ENCODE measurements at places on chromosomes 1 and 21.

- DNase-seq, result no peak
Observed at GRCh38 chr1:186983327-186983726, 154.6 kb downstream of the PLA2G4A start.

GRCh38 chr1:163770265-163770664 lies 448.5 kb downstream of the NUF2 start:
- DNase-seq, result no peak

- no peak for DNase-seq
Observed at GRCh38 chr1:40257313-40257687, 736 bp upstream of the ZMPSTE24 start.

GRCh38 chr21:45618287-45618686 lies 25.2 kb upstream of the PCBP3 start:
- DNase-seq, result no peak

- DNase-seq, result no peak
Observed at GRCh38 chr1:203655671-203656070, 29.0 kb downstream of the ATP2B4 start.

DNA sequence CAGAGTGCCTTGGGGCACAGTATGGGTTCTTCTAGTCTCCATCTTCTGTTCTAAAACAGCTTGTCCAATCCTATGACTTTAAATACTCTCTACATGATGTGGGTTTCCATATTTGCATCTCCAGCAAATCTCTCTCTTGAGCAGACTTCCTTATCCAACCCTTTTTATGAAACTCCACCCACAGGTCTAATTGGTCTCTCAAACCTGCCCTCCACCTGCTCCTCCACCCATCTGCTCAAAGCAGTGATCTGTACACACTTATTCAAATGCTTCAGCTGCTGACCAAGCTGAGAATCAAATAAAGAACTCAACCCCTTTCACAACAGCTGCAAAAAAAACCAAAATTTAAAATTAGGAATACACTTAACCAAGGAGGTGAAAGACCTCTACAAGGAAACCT lies 11.5 kb downstream of the MCOLN2 start:
- no peak for DNase-seq

- DNase-seq, result no peak
Observed at GRCh38 chr1:236289492-236290131, 7.9 kb upstream of the ERO1B start.

DNA sequence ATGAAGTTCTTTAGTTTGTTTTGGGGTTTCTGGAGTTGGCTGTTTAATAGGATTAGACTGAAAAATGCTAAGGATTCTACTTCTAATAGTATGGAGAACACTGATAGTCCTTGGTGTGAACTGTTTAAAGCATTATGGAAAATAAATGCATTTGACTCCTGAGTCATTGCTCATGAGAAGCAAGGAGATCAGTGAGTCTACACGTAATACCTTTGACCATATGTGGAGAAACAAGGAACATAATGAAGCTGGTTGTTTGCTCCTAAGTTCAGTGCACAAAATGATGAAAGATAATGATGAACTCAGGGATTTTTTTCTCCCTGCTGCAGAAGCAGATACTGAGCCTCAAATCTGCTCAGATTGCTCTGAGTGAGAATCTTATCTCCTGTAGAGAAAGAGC lies 158.9 kb upstream of the COL11A1 start:
- no peak for DNase-seq

DNA sequence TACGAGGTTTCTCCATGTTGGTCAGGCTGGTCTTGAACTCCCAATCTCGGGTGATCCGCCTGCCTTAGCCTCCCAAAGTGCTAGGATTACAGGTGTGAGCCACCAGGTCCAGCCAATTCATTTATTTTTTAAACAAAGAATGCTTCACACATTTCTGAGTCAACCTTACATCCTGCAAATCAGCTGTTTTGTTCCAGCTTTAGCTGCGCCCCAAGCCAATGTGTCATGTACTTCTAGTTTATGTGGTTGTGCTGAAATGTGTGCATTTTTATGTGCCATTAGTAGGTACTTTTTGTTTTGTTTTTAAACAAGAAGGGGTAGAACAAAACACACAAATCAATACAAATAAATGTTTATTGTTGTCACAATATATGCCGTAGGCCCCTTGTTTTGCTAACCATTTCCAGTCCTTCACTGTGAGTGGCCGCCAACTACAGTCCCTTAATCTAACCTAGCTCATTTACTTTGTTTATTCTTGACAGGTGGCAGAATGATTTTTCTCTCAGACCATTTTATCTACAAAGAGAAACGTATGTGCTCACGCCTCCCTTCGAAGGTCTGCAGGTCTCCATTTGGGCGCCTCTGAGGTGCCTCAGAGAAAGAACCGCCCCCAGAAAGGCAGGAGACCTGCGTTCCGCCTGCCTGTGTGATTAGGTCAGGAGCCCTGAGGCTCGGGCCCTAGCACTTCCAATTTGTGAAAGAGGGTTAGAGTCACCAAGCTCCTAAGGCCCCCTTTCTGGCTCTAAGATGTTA lies 2.8 kb upstream of the CASQ2 start:
- DNase-seq, result no peak

DNA sequence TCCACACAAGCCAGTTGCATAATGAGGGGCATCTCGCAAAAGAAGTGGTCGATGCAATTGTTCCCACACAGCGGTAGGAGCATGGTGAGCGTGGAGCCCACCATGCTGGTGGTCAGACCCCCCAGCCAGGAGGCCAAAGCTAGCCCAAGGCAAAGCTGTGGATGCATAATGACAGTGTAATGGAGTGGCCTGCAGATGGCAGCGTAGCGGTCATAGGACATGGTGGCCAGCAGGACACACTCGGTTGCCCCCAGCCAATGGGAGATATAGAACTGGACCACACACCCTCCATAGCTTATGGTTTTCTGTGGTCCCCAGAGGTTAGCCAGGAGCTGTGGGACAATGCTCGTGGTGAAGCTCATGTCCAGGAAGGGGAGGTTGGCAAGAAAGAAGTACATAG lies 4.3 kb downstream of the OR2C3 start:
- DNase-seq, result no peak

- no peak for DNase-seq
Observed at GRCh38 chr1:167289966-167290365, 69.3 kb downstream of the POU2F1 start.

GRCh38 chr21:18468790-18469189 lies 65.2 kb upstream of the TMPRSS15 start:
- no peak for DNase-seq

DNA sequence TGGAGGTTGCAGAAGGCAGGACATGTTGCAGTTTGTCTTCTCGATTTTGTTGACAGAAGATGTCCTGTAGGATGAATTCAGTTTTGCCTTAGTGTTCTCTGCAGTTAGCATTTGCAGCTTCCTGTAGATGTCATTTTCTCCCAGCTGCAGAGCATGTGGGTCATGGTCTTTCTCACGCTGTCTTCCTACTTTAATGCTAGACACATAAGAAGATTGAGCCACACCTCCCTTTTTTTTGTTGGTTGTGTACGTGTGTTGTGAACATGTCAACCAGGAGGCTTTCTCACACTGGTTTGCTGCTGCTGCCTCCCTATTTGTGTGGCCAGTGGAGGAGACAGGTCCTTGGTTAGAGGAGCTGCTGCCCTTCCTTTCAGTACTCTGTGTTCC lies 110.7 kb downstream of the VPS13D start:
- no peak for DNase-seq

GRCh38 chr1:52739699-52740467 lies 13.6 kb downstream of the ZYG11B start:
- no peak for DNase-seq

GRCh38 chr1:221801251-221801661 lies 59.4 kb upstream of the DUSP10 start:
- DNase-seq, result no peak

- DNase-seq, result no peak
Observed at GRCh38 chr1:36805979-36806640, 228.2 kb downstream of the GRIK3 start.

- peak; percentile 53 for DNase-seq
Observed at GRCh38 chr1:17438318-17439249, 893 bp downstream of the RCC2 start.

DNA sequence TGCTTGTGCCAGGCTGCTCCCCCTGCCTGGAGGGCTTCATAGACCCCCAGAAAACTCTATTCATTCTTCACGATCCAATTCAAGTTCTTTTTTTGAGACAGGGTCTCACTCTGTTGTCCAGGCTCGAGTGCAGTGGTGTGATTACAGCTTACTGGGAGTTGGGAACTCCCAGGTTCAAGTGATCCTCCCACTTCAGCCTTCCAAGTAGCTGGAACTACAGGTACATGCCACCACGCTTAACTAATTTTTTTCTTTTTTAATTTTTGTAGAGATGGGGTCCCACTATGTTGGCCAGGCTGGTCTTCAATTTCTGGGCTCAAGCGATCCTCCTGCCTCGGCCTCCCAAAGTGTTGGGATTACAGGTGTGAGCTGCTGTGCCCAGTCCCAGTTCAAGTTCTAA lies 4.3 kb downstream of the STK40 start:
- no peak for DNase-seq

- no peak for DNase-seq
Observed at GRCh38 chr1:33443080-33443704, 12.3 kb upstream of the PHC2 start.

- no peak for DNase-seq
Observed at GRCh38 chr1:35915693-35916092, 15.2 kb upstream of the AGO3 start.

- DNase-seq, result no peak
Observed at GRCh38 chr1:226497991-226498639, 50.4 kb upstream of the STUM start.

- DNase-seq, result no peak
Observed at GRCh38 chr1:41802532-41803501, 115.9 kb downstream of the HIVEP3 start.

DNA sequence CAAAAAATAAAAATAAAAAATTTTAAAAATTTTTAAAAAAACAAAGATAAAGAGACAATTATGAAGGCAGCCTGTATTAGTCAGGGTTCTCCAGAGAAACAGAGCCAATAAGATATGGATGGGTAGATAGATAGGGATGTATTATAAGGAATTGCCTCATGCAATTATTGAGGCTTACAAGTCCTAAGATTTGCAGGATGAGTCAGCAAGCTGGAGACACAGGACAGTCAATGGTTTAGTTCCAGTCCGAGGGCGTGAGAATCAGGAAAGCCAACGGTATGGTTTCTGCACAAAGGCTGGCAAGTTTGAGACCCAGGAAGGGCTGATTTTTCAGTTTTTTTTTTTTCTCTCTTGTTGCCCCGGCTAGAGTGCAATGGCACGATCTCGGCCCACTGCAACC lies 24.1 kb upstream of the EIF4G3 start:
- no peak for DNase-seq

- no peak for DNase-seq
Observed at GRCh38 chr1:230431527-230431926, 5.4 kb upstream of the PGBD5 start.

DNA sequence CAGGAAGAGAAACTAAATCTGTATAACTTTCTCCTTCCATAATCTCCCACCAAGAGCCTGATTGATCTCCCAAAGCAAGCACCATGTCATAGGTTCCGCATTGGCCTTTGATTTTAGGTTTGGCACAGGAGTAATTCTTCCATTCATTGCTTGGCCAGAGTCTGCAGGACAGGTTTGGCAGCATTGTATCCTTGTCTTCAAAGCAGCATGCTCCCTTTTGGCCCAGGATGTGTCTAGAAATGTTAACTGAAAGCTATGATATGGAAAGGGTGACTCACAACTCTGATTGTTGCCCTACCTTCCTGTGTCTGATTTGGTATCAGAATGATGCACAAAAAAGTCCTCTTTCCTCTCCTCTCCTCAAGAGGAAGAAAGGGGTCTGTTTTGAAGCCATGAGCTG lies 824.3 kb upstream of the PRMT6 start:
- DNase-seq, result no peak

GRCh38 chr1:214124281-214124805 lies 136.6 kb downstream of the PROX1 start:
- no peak for DNase-seq

DNA sequence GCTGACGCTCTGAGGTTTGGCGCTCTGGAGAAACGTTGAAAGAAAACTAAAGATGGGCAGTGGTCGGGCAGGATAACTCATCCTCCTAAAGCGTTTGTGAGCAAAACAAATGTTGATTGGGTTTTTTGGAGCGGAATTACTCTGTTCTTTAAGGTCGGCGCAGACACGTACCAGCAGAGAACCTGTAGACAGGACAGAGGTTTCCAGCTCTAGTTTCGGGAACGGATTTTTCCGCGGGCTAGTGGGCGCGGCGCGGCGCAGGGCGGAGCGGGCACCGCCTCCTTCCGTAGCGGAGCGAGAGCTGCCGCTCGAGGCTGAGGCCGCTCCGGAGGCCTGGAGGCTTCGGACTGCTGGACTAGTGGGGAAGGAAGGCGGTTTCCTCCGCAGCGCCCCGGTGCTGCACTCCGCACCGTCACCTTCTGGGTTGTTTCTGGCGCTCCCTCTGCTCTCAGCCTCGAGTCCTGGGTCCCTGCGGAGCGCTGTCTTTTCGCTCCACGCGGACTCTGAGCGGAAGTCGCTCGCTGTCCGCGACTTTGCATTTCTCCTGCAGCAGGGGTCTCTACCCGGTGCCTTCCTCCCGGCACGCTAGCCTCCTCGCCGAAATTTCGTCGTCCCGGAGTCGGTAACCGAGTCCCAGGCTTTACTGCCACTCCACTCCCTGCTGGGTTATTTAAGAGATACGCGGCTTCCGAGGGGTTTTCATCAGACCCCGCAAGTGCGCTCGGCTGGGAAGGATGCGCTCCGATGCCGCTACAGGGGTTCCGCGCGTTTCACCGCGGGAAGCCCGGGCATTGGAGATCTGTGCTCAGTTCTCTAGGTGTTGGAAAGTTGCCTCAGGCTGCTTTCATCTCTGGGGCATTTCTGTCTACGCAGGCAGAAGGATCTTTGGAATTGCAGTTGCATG lies 7.0 kb downstream of the FOXD2 start:
- no peak for DNase-seq

DNA sequence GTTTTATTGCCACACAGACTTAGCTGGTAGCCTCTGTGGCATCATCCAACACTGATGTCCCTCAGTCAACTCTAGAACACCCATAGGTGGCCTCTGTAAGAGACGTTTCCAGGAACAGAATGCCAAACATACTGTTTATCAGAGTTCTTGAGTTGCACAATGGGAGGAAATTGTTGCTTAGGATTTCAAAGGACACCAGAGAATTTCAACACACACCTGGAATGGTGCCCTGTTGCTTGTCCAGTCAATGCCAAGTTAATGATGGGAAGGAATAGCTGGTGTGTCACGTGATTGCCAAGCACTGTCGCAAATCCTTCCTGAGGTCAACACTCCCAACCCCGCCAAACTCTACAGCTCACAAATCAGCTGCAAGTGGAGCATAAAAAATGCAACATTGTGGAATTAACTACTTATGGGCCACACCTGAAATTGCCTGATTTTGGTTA lies 28.6 kb upstream of the DUSP23 start:
- DNase-seq, result no peak

All from GM12892 (cell line).